ENCODE measurements at places on chromosomes 3 and 15.

DNA sequence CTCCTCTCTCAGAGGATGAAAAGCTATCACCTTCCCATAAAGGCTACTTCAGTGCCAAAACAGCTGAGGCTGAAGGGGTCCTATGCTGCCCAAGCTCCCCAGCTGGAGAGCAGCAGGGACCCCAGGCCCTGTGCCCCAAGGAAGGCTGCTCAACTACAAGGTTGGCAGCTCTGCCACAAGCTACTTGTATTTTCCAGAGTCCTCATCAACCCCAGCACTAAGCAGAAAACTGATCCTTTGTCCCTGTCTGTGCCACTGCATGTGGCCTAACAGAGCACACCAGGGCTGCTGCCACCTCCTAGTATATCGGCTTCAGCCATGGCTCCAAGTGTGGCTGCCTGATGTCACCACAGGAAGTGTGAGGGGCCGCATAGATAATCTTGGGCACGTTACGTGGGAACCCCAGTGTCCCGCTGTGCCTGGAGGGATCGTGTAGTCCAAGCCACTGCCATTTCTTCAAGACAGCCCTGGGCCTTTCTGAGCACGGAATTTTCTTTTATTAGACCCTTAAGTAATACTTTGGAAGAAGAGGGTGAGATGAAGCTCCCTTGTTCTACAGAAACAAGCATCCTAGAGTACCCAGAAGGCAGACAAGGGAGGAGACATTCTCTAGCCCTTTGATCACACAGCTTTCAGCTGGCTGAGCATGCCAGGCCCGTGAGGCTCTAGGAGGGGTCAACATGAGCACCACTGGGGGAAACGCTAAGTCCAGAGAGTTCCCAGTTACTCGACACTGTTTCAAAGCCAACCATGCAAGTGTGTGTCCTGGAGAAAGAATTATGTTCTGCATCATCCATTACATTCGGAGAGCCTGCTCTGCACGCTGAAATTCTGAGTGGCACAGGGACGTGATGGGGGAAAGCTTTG, 60.7 kb downstream of the CAPN7 start:
- no peak for DNase-seq

DNA sequence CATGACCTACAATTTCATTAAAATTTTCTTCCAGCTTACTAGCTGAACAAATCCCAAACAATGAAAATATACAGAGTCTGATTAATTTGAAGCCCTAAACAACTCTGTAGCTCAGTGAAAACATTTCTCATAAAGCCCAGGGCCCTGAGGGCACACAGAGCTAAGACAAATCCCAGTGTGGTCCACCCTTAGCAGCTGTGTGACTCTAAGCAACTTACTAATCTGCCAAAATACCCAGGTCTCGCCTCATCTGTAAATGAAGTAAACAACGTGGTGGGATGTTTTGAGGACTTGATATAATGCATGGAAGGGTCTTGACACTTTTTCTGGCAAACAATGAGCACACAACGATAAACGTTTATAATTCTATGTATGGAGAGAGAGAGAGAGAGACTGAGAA, 158.4 kb downstream of the FHIT start:
- no peak for DNase-seq

DNA sequence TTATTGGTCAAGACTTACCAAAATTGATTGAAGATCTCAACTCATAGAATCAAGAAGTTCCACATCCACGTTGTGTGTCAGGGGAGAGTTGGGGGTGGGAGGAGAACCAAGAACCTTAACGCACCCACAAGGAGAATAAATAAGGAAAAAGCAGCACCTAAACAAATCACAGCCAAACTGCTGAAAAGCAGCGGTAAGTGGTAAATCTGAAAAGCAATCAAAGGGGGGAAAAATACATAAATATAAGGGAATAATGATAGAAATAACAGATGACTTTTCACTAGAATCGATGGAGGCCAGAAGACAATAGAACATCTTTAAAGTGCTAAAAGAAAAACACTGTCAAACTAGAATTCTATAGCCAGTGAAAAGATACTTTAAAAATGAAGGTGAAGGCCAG, 20.1 kb upstream of the BHLHE40 start:
- DNase-seq: no peak

DNA sequence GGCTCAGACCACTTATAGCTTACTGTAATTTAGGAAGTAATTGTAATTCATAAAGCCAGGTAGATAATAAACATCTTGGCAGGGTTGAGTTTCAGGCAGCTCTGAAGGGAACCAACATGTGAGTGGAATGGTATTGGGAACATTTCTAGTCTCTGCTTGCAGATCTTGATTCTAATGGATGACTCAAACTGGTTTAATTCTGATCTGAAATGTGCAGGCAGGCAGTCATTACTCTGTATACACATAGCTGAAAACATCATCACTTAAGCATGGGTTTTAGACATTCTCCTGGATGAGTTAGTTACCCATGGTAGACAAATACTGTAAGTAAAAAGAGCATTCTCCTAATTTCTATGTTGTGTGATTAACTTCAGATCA, 317.0 kb upstream of the TPRG1 start:
- DNase-seq: no peak

DNA sequence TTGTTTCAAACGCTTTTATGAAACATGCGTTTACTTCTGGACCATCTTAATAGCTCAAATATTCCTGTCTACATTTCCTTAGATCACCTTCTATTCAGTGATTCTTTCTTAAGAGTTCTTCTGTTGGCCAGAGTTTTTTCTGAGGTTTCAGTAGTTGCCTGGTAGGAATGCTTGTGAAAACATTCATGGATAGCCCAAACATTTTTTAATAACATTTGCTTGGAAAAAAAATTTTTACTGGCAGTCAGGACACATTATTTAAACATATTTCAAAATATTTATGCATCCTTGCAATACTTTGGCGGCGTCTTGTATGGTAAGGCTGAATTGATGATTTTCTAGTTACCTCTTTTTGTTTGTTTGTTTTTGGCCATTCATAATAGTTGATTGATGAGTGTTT, 47.4 kb upstream of the ZBTB20 start:
- no peak for DNase-seq

DNA sequence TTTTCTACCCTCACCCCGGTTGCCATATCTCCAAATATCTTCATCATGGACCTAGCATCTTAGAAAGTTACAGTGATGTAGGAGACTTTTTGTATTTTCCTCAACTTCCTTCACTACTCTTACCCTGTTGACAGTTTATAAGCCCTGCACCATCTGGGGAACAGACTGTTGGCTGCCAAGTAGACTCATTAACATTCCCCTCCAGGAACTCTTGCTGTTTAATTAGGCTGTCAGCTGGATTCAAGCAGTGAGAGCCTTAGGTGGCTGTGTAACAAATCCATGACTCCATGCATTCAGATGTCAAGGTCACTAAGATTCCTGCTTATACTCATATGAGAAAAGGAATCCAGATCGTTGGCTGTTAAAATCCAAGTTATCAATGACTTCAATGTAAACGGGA, 198.3 kb downstream of the NAALADL2 start:
- no peak for DNase-seq

GRCh38 chr15:69232144-69232543, 66.6 kb upstream of the PAQR5 start:
- DNase-seq: no peak

DNA sequence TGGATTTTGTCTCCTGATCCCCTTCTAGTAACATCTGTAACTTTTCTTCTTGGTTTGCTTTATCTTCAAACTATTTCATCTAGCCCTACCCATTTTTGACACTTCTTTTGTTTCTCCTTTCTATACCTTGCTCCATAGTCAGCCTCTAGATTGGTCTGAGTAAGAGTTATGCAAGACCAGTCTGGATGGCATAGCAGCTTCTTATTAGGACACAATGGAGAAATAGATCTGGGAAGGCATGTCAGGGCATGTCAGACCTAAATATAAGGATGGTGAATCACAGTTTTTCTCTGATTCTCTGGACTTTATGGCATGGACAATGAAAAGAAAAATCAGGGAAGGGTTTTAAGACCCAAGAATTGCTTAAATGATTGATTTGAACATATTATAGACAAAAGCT, 452.5 kb downstream of the RAP2B start:
- no peak for DNase-seq

DNA sequence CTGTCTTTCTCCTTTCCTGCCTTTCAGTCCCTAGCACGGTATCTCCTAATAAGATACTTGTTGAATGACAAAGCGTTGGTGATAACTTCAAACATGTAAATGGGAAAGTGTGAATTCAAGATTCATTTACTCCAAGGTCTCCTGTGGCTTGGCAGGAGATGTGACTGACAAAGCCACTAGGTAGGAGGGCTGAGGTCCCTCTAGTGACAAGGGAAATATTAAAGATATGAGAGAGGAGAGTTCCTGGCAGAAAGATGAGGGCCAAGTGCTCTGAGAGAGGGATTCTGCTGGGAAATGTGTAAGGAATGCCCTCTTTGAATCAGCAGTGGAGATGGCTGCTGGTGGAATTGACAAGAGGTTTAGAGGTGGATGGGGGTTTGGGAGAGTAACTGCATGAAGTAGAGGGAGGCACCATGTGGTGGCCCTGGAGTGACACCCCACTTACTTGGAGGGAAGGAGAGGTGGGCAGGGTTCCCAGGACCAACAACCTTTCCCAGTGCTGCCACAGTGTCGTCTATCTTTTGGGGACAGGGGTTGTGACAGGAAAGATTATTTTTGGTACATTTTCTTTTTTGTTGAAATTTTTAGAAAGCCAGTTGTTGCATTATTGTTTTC, 43.0 kb upstream of the SCAANT1 start:
- no peak for DNase-seq

GRCh38 chr15:70863450-70864218, 9.7 kb upstream of the LARP6 start:
- no peak for DNase-seq

- DNase-seq: no peak
Measured at GRCh38 chr3:19348941-19349564, 200.7 kb downstream of the KCNH8 start.

GRCh38 chr3:42780892-42781700, 8.0 kb upstream of the CCDC13 start:
- no peak for DNase-seq

DNA sequence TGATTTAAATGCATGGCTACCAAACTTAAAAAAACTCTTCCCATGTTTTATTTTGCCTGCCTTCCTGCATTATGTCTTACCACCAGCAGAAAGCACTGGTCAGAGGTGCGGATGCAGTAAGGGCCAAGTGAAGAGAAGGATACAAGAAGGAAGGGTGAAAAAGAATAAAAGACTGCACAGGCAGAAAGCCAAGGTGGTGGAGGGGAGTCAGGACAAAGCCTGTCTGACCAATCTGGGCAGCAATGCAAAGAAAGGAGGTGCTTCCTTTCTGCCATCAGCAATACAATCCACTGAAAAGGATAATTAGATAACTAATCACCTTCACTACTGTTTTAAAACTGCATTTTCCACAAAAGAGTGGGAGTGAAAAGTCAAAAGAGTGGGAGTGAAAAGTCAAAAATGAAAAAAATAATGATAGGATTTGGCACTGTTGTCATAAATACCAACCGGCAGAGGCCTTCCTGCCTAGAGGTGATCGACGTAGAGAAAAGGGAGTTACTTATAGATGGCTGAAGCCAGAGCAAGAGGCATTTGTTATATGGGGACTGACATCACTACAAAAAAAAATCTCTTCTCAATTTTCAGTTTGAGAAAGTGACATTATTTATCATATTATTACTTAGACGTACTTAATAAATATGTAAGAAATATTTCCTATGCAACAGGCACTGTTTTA, 385.3 kb downstream of the TBC1D5 start:
- no peak for DNase-seq

DNA sequence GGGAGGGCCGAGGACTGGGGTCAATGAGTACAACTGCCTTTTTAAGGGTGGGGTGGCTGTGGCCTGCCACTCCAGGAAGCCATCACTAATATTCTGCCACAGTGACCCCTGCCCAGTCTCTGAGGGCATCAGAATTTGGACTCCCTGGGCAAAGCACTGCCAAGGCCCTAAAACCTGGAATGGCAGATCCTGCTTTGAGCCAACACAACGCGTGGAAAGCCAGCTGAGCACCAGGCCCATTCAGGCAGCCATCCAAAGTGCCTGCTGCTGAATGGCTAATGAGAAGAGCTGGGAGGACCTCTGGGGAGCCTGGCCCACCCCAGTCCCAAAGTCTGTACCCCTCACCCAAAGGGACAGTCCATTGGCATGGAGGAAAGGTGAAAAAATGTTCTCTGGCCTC, 5.0 kb downstream of the TWF2 start:
- DNase-seq: no peak

GRCh38 chr3:113006359-113007056, 15.7 kb downstream of the GTPBP8 start:
- no peak for DNase-seq

- no peak for DNase-seq
Measured at GRCh38 chr15:79157631-79158592, 67.3 kb upstream of the RASGRF1 start.

- no peak for DNase-seq
Measured at GRCh38 chr3:168002786-168003368, 92.8 kb downstream of the GOLIM4 start.

DNA sequence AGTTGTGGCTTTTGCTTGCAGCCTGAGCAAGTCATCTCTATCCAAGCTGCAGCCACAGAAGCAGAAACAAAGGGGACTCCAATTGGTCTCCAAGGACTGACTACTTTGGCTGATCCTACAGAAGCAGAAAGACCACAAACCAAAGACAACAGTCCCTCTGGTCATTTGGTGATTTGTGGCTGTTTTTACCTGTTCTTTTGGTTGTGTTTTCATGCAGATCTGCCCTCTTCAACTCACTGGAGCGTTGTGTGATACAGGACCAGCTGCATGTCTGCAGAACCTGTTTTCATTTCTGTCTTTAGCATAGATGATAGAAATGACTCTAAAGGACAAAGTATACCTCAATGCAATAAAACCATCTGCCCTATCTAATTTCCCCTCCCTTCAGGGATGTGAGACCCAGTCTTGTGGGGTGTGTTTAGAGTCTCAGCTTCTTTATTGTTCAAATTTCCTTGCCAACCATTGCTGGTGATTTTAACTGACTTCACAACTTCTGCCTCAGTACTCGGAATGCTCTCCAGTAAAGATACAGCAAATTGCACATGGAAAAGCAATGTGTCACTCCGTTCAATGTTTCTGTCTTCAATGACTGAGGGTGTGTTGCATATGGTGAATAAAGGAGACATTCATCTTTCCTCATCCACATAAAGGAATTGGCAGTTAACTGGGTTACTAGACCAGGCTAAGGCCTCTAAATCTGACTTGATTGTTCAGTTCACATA, 48.9 kb upstream of the SLC7A14 start:
- DNase-seq: no peak

GRCh38 chr3:16221990-16222389, 42.8 kb downstream of the DPH3 start:
- no peak for DNase-seq
